ENCODE measurements at places on chromosomes 16 and 17. TPM values are rescaled to one million over a fixed set of nuclear protein-coding genes. Genes with fewer than 3 reads are reported as not detected.

Gene ZKSCAN2
- polyA plus RNA-seq = 0.56 TPM

GRCh38 chr17:4616476-4616875 is 25.0 kb downstream of the ALOX15 start:
- DNase-seq = no peak

- no peak for DNase-seq
Observed at GRCh38 chr16:69219279-69219678, 32.3 kb downstream of the SNTB2 start.

DNA sequence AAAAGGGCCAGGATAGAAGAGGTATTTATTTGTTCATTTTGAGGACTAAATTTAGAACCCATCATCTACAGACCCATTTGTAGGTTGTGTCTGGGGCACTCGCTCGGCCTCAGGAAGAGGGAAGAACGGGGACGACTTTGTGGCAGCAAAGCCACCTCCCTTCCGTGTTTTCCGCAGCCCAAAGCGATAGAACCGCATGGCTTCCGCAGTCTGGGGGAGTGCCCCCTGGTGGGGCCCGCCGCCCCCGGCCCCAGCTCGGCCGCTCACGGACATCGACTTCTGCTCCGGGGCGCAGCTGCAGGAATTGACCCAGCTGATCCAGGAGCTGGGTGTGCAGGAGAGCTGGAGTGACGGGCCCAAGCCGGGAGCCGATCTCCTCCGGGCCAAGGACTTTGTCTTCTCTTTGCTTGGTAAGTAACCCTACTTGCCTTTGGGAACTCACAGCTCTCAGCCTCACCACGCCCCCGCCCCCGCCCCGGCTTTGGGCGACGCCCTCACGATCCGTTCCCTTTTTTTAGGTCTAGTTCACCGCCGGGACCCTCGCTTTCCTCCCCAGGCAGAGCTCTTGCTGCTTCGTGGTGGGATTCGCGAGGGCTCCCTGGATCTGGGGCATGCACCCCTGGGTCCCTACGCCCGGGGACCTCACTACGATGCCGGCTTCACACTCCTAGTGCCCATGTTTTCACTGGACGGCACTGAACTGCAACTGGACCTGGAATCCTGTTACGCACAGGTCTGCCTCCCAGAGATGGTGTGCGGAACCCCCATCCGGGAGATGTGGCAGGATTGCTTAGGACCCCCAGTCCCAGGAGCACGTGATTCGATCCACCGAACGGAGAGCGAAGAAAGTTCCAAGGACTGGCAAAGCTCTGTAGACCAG is 681 bp downstream of the TMEM102 start:
- DNase-seq = peak; percentile 52

DNA sequence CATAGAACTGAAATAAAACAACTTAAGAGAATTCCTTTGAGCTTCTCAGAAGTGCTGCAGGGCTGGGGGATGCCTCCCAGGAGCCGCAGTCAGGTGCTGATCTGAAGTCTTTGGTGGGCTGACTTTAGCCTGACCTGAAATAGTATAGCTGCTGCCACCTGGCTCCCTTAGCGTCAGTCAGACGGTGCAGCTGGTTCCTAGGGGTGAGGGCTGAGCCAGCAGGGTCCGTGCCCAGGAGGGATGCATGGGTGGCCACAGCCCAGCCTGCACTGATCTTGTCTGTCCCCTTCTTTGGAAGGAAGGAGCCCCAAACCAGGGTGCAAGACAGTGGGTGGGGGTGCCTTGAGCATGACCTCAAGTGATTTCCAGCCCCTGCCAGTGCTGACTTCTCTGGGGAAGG is 11.5 kb downstream of the MAPT start:
- no peak for DNase-seq

Gene HS3ST6
- not detected for polyA plus RNA-seq

Gene KRTAP4-5
- not detected for polyA plus RNA-seq

DNA sequence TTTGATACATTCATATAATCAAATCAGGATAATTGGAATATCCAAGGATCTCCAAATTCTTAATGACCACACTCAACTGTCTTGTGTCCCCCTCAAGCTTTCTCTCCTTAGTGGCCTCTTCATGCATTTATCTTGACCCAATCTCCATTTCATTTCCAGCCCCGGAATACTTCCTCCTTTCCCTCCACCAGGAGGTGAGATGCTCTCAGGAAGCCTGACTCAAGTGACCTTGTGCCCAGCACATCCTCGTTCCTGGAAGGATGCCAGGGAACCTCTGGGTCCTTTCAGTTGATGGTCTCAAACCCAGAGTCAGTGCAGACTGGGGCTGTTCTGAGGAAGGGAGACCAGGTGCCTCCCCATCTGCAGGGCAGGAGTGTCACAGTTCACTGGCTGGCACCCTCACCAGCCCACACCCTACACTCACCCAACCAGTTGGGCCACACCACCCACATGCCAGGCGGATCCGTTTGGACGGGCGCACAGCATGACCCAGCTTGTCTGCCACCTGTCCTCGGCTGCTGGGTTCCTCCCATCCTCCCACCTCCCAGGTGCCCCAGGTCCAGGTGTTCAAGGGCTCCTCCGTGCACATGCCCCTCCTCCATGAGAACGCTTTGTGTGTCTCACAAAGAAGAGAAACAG is 14.0 kb upstream of the EMP2 start:
- DNase-seq = no peak

DNA sequence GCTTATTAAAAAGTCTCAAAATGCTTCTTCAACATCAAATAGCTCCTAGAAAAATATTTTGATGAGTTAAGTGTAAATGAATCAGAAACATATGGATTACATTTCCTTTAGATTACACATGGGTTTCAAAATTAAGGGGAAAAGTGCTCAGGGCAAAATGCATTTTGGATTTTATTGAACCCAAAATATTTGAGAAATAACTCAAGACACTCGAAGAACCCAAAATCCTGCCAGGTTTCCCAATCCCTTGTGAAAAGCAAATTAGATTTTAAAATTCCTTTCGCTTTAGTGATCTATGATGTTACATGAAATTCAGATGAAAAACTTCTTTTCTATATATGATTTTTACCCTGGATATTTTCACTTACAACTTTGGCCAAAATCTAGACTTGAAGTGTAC is 847.4 kb upstream of the SOX9 start:
- DNase-seq = no peak

DNA sequence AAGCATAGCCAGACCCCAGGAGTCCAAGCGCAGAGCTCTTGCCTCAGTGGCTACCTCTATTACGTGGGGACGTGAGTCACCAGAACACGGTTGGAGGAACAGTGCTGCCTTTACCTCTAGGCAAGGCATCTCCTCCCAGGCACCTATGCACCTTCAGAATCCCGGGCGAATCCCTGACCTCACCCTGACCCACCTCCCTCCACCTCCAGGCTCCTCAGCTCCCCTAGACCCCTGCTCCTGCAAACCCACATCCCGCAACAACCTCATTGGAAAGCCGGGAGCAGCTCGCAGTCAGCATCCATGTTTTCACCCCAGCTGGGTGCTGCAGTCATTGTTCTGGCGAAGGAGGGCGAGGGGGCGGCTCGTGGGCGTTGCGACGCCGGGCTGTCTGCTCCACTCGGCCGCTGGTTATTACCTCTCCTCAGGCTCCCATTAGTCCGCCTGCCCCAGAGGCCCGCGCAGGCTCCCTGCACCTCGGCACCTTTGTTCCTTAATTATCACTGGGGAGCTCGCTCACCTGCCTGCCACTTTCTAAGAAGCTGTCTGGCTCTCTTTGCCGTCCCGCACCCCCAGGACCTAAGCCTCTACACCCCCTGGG is 24.6 kb upstream of the DLX4 start:
- DNase-seq = no peak

Gene GIT1
- 3.1 TPM for polyA plus RNA-seq

All from CD14-positive monocyte (primary cell).